ENCODE measurements at places on chromosomes 6 and 20.

DNA sequence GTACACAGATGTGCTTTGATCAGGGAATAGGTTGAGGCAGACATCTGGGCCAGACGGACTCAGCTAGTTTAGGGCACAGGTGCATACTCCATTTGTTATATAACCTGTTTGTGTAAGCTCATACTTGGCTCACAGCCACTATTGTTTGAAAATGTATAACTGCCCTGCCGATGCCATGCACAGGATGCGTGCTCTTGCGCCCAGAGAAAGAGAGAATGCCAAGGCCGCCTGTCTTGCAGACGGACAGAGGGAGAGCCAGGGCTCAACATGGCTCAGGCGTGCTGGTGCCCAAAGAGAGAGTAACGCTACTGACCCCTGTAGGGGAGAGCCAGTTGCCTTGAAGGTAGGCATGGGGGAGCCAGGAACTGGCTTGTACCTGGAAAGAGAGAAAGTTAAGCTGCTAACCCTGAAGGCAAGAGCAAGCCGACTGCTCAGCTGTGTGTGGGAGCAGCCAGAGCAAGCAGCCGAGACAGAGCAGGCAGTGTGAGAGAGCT, 57.7 kb downstream of the FAM229B start:
- peak; percentile 25 for DNase-seq

DNA sequence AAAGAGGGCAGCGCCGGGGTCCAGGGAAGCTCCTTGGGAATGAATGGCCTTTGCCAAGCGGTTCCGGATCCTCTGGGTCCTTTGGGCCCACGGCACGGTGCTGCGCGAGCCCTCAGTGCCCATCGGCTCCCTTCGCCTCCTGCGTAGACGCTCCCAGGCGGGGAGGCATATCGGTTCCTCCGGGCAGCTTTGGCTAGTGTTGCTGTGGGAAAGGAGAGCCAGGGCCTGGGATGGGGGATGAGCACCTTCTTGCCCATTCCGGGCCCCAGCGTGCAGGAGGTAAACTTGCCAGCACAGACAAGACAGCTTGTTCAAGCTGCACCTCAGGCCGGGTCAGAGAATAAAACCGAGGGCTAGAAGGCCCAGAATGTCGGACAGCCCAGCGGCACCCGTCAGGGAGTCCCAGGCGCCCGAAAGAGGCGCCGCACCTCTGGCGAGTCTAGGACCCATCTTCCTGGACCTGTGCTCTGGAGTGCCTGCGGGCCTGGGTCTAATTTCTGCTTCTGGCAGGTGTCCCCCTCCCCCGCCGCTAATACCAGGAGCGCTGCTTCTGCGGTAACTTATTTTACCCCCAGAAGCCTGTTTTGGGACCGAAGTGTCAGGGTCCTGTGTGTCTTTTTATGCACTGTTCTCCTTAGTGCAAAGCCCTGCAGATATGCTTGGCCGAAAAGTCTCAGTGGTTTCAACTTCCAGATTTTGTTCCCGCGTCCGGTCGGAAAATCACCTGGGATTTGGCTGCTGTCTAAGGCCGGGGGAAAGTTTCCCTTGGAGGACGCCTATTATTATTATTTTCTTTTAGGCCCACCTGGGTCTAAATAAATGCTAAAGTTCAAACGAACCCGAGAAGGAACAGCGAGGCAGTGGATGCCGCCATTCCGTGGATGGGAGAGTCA, 1.7 kb upstream of the TFAP2C start:
- no peak for DNase-seq

- no peak for DNase-seq
Observed at GRCh38 chr20:17816804-17817587, 117.2 kb downstream of the BANF2 start.

DNA sequence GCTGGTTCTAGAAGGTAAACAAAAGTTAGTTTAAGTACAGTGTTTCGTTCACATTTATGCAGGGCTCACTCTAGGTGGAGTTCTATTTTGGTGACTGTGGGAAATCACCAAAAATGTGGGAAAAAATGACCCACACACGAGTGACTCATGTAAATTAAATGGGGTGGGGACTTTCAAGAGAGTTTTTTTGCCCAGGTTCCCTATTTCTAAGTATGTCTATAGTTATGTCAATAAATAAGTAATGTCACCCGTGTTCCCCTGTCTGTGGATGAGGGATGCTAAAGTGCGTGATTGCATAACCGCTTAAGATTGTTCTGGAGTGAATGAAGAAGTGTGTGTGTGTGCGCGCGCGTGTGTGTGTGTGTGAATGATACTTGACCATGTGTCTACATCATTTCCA, 69.1 kb downstream of the MYB start:
- no peak for DNase-seq

GRCh38 chr6:160775792-160776580, 73.9 kb downstream of the PLG start:
- peak; percentile 59 for DNase-seq

DNA sequence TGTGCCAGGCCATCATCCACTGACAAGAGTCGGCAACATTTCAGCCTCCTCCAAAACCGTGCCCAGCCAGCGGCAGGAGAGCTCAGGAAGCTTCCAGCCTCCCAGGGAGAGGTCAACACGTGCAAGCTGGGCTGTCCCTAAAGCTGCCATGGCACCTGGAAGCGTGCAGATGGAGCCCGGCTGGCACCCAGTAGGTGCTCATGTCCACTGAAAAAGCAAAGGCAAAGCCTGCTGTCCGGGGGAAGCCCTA, 14.4 kb upstream of the TLDC2 start:
- no peak for DNase-seq

- DNase-seq, result no peak
Observed at GRCh38 chr20:2305946-2306345, 10.1 kb downstream of the TGM3 start.

DNA sequence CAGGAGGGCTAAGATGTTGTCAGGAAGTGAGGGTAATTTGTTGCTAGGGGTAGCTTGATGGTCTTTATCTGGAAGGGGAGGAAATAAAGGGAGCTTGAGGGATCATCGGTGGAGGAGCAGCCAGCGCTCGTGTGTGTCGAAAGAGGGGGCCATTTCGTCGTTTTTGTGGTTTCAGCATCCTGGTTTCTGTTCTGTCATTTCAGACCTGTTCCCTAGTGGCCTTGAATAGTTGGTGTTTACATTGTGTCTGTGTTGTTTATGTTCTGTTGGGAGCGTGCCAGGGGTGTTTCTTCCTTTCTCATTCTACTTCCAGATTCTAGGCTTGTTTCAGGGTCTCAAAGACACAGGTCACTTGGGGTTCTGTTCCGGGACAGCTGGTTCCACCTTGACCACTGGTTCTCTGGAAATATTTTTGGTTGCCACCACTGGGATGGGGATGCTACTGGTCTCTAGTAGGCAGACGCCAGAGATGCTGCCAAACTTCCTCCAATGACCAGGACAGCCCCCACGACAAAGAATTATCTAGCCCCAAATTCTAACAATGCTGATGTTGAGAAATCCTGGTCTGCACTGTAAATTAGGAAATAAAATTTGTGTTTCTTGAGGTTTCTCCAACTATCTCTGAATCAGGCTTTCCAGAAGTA, 113.9 kb upstream of the NAA20 start:
- DNase-seq, result peak; percentile 60

DNA sequence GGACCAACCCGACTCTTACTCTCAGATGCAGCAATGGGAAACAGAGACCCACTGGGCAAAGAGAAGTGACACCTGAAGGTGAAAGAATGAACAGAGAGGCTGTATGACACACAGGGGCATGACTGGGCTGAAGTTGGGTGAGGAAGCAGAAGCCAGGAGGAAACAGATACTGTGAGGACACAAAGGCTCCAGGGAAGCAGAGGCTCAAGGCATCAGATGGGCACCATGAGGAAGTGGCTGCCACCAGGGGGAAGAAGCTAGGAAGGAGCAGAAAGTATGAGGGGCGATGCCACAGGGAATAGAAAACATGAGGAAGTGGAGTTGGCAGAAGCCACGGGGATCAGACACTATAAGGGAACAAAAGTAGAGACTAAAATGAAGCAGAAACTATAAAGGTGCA, 30.9 kb upstream of the OCSTAMP start:
- DNase-seq, result no peak

- DNase-seq, result peak; percentile 28
Observed at GRCh38 chr6:112781241-112781640, 434.1 kb downstream of the RFPL4B start.

GRCh38 chr6:144170044-144170443, 19.7 kb downstream of the STX11 start:
- no peak for DNase-seq

DNA sequence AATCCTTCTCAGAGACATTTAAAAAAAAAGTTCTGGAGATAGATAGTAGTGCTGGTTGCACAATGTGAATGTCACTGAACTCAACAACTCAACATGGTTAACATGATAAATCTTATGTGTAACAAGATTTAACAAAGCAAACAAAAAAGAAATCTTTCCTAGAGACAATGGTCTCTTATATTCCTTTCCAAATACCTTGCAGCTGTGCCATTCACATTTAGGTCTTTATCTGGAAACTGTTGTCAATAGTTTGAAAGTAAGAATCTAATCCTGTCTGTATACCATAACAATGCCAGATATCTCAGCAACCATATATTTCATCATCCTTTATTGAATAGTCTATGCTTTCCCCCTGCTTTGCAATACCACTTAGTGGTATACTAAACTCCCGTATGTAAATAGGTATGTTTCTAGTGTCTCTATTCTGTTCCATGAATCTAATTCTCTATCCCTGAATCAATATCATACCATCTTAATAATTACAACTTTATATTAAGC, 2.1 kb downstream of the SERAC1 start:
- no peak for DNase-seq

DNA sequence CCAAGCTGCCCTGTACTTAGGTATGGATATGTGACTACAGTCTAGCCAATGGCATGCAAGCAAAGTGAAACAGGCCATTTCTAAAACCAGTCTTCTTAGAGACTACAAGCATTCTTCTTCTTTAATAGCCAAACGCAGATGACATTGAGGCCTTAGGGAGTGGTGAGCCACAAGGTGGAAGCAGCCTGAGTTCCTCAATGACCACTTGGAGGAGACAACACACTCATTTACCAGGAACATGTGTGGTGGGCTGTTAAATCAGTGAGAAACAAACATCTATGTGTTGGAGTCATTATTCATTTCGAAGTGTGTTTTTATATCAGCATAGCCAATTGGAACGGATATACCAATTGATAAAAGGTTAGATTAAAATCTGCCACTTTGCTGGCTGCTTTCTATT, 122.0 kb downstream of the GFRAL start:
- DNase-seq, result no peak

GRCh38 chr6:24932832-24933231, 2.9 kb downstream of the RIPOR2 start:
- DNase-seq, result no peak

DNA sequence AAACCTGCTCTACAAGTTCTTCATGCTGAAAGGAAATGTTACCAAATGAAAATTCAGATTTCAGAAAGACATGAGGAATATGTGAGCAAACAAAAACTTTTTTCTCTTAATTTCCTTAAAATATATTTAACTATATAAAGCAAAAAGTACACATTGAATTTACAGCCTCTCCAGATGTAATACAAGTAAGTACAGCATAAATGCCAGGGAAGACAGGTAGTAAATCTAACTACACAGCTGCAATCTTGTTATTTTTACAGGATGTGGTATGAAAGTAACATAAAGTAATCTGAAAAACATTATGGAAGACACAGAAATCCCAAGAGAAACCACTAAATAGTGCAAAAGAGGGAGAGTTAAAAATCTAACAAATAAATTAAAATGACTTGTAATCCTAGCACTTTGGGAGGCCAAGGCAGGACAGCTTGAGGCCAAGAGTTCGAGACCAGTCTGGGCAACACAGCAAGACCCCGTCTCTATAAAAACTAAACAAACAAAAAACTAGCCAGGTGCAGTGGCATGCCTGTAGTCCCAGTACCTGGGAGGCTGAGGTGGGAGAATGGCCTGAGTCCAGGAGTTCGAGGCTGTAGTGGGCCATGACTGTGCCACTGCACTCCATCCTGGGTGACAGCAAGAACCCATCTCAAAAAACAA, 50.7 kb downstream of the FAM8A1 start:
- DNase-seq, result no peak

DNA sequence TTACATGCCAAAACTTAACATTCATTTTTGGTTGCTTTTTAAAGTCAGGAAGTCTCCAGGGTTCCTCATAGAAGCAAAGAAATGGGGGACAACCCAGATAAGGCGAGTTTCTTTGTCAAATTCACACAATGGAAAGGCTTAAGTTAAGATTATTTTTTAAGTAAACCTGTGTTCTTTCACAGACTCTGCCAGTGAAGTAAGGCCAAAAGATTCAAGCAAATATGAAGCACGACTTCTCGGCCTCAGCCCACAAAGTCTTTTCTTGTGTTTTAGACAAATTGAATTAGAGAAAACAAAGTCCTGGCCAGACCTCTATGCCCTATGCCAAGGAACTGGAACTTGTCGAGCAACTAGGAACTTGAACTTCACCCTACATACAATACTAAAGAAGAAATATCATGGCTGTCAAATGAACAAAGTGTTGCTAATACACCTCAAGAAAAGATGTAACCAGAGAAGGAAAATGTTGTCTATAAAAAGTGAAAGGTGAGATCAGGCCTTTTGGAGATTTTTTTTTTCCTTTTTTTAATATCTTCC, 540.0 kb upstream of the JARID2 start:
- DNase-seq, result no peak

DNA sequence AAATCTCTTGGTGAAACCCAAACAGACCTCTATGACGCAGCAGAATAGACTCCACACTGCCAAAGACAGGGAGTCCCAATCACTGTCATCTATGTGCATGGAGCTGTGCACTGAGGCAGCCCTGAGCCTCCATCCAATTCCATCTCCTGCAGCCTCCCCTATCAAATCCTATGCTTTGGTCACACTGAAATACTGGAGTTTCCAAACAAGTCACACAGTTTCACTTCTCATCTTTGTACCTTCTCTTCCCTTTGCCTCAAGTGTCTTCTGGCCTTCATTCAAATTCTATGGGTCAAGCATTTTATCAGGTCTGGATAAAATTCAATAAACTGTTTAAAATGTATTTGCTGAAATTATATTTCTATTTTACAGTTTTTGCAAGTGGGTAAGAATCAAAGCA, 38.5 kb downstream of the FBXL4 start:
- DNase-seq, result no peak

GRCh38 chr6:112503091-112503596, 156.0 kb downstream of the RFPL4B start:
- DNase-seq, result peak; percentile 90

DNA sequence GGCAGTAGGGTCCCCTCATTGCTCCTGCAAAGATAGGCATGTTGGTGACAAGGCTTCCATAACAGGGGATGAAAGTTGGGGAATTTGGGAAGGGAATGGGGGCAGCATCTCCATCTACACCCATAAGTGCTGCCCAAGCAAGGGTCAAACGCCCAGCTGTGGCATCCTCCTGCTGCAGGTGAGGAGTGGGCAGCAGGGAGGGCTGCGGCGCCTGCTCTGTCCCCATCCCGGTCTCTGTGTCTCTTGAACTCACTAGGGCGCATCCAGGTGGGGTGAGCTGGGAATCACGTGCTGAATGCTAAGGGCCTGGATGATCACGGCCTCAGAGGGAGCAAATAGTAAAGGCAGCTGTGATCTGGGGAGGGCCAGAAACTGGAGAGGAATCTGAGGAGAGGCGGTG, 9.1 kb downstream of the MICA start:
- no peak for DNase-seq

DNA sequence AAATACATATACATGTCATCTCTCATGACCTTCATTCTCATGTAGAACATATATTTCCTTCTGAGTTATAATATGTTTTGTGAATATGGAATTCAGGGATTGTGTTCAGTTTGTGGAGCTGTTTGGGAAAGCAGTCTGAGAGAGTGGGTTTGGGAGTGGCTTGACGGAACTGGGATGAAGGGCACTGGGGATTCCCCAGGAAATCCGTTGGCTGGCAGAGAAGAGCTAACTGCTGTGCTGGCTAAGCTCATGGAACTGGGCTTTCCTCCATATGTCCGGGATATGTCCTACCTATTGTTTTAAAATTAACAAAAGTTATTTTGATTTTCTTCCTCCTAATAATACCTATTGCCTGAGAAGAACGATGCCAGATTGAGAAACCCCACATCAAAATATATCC, 359.5 kb upstream of the FLRT3 start:
- no peak for DNase-seq
